ENCODE measurements at places on chromosomes 6 and 20. TPM values are rescaled to one million over a fixed set of nuclear protein-coding genes. Genes with fewer than 3 reads are reported as not detected.

The CHRNA4 gene
- total RNA-seq = not detected

The HLA-F gene
- 2.8 TPM for total RNA-seq

The GABRR1 gene
- not detected for total RNA-seq

The TREML2 gene
- total RNA-seq = 0.07 TPM

The TMEM200A gene
- total RNA-seq = 2.1 TPM

The PLCB4 gene
- 37.4 TPM for total RNA-seq

The NNAT gene
- 65.2 TPM for total RNA-seq

The WASF1 gene
- total RNA-seq = 13.0 TPM

The SLC17A3 gene
- total RNA-seq = not detected
